ENCODE measurements at places on chromosomes 2 and 18.

DNA sequence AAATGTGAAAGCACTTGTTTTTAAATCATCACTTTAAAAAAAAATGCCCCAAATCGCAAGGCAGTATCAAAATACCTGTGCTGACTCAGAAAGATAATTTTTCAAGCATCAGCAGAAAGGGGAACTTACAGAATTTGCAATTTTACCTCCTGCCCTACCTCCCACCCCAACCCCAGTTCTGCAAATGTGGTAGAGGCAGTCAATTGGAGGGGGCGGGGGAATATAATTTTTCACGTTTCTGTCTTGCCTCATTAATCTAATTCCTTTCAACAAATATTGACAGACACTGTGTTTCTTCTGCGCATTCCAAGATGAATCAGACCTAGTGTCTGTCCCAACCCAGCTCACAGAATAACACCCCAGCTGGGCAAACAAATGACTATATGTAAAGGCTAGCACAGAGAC, 76.8 kb downstream of the ALPK2 start:
- no peak for DNase-seq

GRCh38 chr2:164609790-164610189, 11.5 kb downstream of the GRB14 start:
- no peak for DNase-seq

GRCh38 chr2:66441581-66442320, 6.8 kb downstream of the MEIS1 start:
- no peak for DNase-seq

- DNase-seq: no peak
Measured at GRCh38 chr2:216932863-216933548, 73.1 kb upstream of the TNP1 start.

DNA sequence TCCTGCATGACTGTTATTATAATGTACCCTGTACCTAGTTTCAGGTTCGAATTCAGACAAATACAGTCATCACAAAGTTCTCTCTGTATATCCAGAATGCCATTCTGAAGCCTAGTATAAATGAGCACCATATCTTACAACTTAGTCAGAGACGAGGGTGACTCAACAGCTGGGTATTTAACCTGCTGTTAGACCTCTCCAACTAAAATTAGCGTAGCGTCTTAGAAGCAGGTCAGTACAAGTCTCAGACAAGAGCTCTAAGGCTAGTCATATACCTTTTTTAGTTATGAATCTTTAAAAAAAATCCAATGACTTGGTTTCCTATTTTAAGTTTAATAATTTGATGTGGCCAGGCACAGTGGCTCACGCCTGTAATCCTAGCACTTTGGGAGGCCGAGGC, 74.1 kb downstream of the CABYR start:
- no peak for DNase-seq

DNA sequence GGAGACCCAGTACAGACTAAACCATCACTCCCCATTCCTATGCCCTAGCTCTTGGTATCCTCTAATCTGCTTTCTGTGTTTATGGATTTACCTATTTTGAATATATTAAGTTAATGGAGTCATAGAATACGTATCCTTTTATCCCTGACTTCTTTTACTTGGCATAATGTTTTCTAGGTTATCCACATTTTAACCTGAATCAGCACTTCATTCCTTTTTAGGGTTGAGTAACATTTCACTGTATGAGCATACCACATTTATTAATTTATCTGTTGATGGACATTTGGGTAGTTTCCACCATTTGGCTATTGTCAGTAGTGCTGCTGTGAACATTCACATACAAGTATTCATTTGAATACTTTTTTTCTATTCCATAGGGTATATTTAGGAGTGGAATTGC, 157.3 kb upstream of the CTNNA2 start:
- no peak for DNase-seq

- no peak for DNase-seq
Measured at GRCh38 chr2:89848114-89848513, 1156.6 kb downstream of the RPIA start.

GRCh38 chr18:36311026-36311570, 13.6 kb downstream of the FHOD3 start:
- no peak for DNase-seq
